ENCODE measurements at places on chromosomes 2 and 18.
A peak's percentile ranks its signal among the peaks of the same experiment; 100 is the strongest.

GRCh38 chr18:45384137-45384961 lies 230.9 kb upstream of the SLC14A2 start:
- DNase-seq, result peak; percentile 5

- no peak for DNase-seq
These were observed 396.9 kb upstream of the LRATD1 start for GRCh38 chr2:14235667-14236066.

DNA sequence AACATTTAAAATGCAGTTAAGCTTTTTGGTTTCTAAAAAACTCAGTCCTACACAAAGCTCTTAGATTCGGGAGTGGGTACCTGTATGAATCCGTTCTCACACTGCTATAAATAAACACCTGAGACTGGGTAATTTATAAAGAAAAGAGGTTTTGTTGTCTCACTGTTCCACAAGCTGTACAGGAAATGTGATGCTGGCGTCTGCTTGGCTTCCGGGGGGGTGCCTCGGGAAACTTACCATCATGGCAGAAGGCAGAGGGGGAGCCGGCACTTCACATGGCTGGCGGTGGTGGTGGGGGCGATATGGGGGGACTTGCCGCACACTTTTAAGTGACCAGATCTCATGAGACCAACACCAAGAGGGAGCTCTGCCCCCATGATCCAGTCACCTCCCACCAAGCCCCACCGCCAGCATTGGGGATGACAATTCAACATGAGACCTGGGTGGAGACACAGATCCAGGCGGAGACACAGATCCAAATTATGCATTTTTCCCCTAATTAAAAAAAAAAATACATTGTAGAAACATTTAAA lies 222.5 kb downstream of the GBX2 start:
- DNase-seq, result no peak

- DNase-seq, result no peak
These were observed 1.4 kb upstream of the NCOA1 start for GRCh38 chr2:24489465-24490180.

DNA sequence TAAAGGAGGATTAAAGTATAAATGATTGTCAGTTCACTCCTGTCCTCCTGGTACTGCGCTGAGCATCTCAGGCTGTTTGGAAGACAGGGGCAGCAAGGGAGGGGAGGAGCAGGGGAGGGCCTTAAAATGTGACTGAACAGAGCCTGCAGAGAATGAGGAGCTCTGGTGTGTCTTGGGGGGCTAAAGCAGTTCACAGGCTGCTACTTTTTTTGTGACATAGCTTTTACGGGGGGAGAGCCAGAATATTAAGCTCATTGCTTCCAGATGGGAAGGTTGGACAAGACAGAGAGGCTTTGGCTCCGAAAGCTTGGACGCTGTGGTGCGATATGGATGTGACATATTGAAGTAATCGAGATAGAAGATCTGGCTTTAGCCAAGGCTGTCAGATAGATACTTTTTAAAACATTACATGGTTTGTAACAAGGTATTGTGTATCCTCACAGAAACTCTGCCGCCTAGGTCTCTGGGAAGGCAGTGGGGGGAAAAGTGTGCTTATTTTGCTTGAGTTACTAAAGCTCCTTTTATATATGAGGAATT lies 40.5 kb downstream of the RDH14 start:
- no peak for DNase-seq

GRCh38 chr2:215851082-215851481 lies 162.3 kb downstream of the MREG start:
- no peak for DNase-seq

- DNase-seq, result no peak
These were observed 223.4 kb upstream of the SMAD2 start for GRCh38 chr18:48153613-48154481.

DNA sequence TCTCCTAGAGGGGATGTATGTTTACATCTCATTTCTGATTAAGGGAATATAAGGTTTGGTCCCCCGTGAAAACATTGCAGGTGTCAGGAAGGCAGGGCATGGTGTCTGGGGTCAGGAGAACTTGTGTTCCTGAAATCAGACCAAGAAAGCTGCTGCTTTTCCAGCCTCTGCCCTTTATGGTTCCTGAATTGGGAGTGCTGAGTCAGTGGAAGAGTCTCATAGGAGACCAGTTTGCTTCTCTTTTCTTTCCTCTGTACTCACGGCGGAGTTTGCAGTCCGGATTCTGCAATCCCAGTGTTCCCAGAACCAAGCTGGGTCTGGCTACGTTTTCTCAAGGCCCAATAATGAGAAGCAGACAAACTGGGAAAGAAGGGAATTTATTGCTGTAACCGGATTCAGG lies 5.1 kb upstream of the MARCO start:
- no peak for DNase-seq
